ENCODE measurements at places on chromosomes 13 and 19.

DNA sequence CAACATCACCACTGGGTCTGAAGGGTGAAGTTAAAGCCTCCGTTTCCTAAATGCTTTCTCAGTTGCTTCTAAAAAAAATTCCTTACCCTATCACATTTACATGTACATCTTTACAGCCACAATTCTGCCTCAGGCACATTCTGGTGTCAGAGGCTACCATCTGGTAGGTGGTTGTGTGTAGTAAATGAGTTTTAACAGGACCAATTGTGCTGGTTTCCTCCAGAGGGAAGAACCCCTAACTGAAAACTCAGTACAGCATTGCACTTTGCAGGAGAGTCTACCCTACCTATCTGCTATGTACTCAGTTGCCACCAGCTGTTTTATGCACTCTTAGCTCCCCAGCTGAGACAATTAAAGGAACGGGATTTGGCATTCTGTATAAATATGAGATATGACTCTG lies 1576.5 kb downstream of the PCDH9 start:
- ATAC-seq = no peak

DNA sequence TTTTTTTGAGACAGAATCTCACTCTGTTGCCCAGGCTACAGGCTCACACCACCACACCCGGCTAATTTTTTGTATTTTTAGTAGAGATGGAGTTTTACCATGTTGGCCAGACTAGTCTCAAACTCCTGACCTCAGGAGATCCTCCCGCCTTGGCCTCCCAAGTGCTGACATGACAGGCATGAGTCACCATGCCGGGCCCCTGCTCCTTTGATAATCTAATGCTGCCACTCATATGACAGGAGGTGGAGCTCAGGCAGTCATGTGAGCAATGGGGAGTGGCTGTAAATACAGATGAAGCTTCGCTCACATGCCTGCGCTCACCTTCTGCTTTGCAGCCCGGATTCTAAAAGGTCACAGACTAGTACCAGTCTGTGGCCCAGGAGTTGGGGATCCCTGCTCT lies 25.1 kb downstream of the ARHGEF18 start:
- ATAC-seq = peak; percentile 39

- no peak for ATAC-seq
These were observed 405.7 kb upstream of the SLC10A2 start for GRCh38 chr13:103471896-103472295.

GRCh38 chr19:12665281-12665573 lies 1.3 kb downstream of the MAN2B1 start:
- ATAC-seq = no peak

DNA sequence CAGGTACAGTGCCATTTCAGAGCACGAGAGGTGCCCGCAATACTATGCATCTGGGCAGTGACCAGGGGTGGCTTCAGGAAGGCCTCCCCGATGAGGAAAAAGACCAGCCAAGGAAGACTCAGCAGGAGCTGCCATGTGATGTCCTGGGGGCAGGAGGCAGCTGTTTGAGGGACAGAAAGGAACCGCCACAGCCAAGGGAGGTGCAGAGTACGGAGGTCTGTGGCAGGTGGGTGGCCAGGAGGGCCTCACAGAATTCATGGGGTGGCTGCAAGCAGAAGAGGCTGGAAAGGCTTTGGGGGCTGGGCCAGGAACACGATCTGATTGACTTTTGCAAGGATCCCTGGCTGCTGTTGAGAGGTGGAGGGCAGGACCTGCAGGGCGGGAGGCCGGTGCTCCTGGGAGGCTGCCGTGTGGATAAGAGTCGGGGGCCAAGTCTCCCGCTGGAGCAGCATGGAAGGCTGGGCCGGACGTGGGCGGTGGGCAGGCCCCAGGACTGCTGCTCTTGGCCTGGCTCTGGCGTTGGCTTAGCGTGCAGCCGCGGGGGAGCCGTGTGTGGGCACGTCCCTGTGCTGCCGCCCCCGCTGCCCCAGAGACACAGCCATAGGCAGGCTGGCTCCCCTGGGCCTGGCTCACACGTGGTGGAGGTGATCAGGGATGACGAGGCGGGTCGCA lies 29.1 kb downstream of the CEBPA start:
- no peak for ATAC-seq

GRCh38 chr19:2479556-2480194 lies 3.7 kb downstream of the GADD45B start:
- ATAC-seq = no peak

DNA sequence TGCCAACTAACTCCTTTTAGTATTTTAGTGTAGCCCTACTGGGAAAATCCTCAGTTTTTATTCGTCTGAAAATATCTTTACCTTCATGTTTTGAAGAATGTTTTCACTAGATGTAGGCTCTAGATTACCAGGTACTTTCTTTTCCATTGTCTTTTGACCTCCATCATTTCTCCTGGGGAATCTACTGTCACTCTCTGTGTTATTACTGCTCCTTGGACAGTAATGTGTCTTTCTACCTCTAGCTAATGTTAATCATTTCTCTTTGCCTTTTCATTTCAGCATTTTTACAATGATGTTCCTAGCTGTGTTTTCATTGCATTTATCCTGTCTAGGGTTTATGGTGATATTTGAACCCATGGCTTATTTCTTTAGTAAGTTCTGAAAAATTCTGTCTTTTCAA lies 61.9 kb downstream of the SPACA7 start:
- no peak for ATAC-seq

DNA sequence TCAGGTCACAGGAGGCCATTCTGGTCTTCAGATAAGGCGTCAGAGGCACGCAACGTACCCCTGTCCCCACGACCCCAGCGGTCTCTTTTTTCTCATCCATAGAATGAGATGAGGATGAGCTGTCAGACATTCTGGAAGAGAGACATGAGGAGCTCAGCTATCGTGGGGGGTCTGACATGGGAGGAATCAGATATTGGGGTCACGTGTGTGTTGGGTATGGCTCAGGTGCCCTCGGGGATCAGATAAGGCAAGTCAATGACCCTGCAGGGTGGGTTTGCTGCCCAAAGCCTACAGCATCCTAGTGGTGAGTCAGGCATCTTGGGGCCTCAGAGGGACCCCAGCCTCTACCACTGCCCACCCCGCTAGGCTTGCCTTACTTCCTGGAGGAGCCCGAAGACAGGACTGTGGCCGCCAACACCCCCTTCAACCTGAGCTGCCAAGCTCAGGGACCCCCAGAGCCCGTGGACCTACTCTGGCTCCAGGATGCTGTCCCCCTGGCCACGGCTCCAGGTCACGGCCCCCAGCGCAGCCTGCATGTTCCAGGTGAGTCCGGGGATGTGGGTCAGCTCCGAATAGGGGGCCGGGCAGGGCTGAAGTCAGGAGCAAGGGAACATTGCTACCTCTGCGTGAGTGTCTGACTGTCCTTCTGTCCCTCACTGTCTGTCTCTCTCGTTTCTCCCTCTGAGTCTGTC lies 2.6 kb downstream of the AXL start:
- no peak for ATAC-seq

- no peak for ATAC-seq
These were observed 7.1 kb upstream of the KRTDAP start for GRCh38 chr19:35497406-35497805.

GRCh38 chr13:112733661-112734379 lies 44.0 kb downstream of the ATP11A start:
- ATAC-seq = peak; percentile 58

DNA sequence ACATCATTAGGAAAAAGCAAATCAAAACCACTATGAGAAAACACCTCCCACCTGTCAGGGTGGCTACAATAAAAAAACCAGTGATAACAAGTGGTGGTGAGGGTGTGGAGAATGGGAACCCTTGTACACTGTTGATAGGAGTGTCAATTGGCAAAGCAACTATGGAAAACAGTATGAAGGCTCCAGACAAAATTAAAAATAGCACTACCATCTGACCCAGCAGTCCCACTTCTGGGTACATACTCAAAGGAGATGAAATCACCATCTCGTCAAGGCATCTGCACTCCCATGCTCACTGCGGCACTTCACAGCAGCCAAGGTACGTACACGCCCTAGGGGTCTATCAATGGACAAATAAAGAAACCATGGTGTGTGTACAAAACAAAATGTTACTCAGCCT lies 715.1 kb downstream of the UQCRFS1 start:
- ATAC-seq = no peak

DNA sequence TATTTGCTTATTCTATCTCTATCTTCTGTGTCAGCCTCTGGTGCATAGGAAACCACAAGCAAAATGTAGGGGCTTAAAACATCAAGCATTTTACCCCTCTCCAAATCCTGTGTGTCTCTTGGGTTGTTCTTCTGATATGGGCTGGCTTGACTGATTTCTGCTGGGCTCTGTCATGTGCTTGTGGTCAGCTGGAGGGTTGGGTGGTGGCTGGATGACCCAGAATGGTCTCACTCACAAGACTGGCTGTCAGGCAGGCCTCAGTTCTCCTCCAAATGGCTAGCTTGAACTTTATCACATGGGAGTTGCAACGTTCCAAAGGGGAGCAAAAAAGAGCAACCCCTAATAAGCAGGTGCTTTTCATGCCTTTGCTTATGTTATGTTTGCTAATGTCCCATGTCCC lies 9.6 kb upstream of the LYPD5 start:
- ATAC-seq = no peak

- ATAC-seq = no peak
These were observed 182.2 kb upstream of the SPRY2 start for GRCh38 chr13:80523134-80523533.

- ATAC-seq = no peak
These were observed 16.2 kb downstream of the LACC1 start for GRCh38 chr13:43895940-43896339.

DNA sequence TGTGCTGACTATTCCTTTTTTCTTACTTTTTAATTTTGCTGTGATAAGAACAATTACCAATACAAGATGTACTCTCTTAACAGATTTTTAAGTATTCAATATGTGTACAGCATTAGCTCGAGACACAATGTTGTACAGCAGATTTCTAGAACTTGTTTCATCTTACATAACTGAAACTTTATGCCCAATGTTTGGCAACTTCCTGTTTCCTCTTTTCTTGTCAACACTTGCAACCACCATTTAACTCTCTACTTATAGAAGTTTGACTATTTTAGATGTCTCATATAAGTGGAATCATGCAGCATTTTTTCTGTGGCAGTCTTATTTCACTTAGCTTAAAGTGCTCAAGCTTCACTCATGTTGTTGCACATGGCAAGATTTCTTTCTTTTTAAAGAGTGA lies 1426.8 kb downstream of the SLITRK5 start:
- ATAC-seq = no peak

DNA sequence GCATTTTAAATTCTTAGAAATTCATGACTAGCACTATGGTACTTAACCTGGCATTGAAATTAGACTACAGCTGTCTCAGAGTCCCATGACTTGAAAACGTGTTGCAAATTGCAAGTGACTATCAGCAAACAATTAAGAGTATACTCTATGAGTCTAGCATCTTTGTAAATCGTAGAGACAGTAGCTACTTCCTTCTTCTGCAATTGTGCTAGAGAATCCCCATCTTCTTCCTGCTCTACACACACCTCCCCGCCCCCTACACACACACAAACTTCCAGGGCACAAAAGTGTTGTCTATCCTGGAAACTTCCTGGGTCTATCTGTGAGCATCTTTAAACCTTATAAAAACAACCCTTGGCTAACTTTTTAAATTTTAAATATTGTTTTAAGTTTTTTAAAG lies 35.2 kb upstream of the MIR17HG start:
- no peak for ATAC-seq

DNA sequence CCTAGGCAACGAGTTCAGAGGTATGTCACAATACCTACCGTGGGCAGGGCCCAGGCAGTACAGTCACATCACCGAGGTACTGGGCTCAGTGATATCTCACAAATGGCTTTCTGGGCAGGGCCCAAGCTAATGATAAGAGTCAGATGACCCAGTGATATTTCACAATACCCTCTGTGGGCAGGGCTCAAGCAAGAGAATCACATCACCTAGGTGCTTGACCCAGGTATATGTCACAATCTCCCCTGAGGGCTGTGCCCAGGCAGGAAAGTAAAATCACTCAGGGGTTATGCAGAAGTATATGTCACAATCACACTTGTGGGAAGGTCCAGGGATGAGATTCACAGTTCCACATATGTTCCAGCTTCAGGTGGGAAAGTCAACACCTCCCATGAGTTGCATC lies 45.3 kb downstream of the ZNF729 start:
- ATAC-seq = no peak

- no peak for ATAC-seq
These were observed 206.8 kb downstream of the PCDH9 start for GRCh38 chr13:67023130-67023876.

DNA sequence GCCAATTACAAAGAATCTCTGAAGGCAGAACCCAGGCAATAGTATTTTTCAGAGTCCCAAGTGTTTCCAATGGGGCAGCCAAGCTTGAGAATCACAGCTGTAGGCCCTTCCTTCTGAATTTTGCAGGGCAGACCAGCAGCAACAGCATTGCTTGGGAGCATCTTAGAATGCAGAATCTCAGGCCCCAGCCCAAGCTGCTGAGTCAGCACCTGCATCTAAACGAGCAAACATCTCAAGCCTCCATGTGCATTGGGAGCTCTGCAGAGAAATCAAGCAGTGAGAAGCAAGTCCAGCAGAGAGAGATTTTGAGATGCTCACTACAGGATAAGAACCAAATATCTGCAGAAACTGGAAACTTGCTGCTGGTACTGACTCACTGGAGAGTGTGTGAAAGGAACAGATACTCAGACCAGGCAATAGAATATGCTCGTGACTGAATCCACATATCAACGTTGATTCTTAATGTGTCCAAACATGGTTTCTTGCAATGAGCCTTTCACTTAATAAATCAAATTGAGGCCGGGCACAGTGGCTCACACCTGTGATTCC lies 81.5 kb upstream of the TNFSF11 start:
- no peak for ATAC-seq

DNA sequence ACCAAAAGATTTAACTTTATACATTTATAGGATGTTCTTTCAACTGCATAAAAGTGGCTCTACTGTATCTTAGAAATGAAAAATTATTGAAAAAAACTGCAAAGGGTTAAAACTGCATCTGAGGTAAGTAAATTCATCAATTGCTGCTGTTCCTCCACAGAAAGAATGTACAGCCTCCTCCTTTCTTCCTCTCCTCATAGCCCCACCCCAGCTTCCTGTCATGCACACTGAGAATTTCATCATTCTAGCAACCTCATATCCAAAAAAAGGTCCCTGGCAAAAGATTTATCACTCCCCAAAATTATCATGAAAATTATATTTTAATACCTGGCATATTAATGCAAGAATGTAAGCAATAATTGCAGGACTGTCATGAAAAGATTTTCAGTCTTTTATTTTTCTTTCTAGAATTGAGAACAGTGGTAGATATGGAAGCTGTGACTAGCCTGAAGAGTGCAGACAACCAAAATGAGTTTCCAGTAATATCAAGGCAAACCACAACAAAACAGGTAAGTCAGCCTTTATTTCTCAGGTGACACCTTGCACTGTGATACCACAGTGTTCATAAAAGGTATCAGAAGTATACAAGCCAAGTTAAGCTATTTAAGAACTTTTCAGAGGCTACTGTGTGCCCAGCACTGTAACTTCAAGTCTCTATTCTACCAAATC lies 110.8 kb downstream of the SUCLA2 start:
- no peak for ATAC-seq

GRCh38 chr19:17490411-17490810 lies 20.1 kb downstream of the SLC27A1 start:
- ATAC-seq = no peak

GRCh38 chr13:93976528-93976927 lies 503.0 kb downstream of the DCT start:
- ATAC-seq = no peak
